ENCODE measurements at places on chromosomes 2 and 18.

DNA sequence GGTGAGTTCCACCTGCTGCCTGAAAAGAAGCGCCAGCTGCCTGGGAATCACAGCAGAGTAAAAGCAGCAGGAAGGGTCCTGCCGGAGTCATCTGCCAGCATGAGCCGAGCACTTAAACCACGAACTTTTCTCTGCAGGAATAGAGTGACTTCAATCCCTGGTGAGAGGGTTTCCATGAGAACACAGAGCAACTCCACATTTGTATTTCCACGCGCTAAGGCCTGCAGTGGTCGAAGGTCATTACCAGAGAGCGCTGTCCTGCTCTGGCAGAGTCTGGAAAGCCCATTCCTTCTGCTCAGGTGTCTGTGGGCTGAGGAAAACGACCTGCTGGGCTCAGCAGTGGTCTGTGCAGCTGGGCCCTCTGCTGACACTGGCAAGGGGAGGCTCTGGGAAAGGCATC lies 6.7 kb downstream of the PASK start:
- DNase-seq, result no peak

DNA sequence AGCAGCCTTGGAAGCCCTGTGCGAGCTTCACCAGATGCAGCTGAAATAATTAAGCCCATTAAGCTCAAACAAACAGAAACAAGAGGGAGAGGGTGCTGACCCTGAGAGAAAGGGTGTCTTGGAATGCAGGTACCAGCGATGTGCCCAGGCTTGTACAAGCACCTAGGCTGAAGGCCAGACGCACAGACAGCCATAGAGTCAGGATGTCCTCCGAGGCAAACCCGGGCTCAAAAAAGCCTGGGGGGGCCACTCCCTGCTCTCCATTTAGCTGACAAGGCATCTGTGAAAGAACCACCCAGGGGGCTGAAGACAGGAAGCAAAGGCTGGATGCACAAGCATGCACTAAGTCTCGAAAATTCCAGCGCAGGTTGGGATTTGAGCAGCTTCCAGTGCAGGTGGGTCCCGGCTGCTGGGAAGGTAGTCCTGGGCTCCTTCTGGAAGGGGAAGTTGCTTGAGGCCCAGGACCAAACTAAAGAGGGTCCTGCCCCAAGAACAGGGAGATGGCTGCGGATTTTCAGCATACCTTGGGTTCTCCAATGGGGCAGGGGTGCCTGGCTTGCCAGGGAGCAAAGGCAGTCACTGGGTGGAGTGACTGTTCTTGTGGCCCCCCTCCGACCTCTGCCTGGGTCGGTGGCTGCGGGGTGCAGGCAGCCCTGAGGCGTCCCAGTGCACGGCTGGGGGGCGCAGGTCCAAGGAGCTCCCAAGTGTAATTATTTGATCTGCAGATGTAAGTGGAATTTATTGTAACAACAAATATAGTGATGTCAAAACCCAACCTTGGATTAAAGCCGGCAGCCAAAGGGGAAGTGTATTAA lies 5.9 kb downstream of the GBX2 start:
- no peak for DNase-seq

DNA sequence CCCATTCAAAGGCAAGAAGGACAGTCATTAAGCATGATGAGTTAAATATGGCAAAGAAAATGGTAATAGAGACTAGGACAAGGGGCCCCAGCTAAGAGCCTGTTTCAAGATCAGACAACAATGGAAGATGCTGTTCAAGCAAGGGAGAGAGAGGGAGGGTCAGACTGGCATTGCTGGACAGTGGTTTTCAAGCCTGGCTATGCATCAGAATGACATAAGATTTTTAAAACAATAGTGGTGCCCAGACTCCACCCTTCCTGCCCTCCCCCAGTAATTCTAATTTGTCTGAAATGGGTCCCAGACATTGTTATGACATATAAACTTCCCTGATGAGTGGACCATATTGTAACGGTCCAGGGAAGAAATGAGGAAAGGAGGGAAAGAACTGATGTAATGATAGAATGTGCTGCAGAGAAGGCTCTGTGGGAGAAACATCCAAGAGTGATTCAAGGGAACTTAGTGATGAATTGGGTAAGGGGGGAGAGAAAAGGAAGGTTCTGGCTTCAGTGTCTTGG lies 112.9 kb upstream of the TRIB2 start:
- DNase-seq, result no peak

DNA sequence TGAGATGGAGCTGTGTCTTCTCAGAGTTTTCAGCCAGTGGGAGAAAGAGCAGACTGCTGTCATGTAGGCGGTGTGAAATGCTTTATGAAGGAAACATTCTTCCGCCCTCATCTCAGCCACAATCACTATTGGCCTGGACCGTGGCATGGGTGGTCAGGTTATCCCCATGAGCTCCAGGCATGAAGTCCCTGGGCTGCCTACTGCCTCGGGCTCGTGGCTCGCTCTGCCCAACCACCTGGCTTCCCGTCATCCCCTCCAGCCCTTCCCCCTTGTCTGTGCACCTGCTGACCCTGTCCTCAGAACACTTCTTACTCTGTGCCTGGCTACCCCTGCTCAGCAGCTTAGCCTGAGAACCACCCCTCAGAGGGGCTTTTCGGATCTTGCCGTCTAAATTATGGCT lies 15.5 kb downstream of the COLEC11 start:
- DNase-seq, result no peak

- no peak for DNase-seq
These were observed 89.9 kb downstream of the ERBB4 start for GRCh38 chr2:212448698-212449097.

DNA sequence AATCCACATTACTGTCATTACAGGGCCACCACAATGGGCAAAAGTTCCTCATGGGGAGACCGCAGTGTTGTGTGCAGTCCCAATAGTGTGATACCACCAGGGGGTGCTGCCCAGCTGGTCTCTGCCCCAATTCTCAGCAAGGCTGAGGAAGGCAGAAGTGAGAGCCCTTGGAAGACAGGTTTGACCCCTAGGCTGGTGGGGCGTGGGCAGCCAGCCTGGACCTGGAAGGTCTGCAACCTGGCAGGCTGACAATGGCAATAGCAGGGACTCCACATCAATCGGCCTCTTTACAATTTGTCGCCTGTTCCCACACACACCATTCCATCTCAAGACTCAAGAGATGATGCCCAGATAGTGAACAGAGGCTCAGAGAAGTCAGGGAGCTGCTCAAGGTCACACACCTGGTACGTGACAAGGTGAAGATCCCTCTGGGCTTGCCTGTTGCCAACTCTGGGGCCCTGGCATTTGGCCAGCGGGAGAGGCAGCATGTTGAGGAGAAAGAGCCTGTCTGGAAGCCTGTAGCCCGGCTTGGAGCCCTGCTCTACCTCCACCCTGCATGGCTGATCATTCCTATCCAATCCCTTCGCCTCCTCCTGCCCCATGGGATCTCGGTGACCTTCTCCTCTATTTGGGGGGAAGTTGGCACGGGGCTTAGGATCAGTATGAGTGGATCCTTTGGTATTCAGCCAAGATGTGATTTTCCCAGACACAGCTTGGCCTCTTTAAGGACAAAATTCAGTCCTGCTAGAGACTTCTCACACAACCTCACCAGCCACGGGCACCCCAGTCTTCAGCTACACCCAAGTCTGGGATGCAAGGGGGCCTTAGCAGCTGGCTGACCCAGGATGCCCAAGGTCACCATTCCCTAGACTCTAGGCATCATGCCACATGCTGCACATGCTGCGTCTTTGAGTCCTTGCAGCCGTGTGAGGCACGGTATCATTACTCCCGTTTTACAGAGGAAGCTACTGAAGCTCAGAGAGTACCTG lies 2.9 kb upstream of the ATOH8 start:
- peak; percentile 53 for DNase-seq

- peak; percentile 28 for DNase-seq
These were observed 884.8 kb downstream of the EPHA4 start for GRCh38 chr2:220687231-220687843.

DNA sequence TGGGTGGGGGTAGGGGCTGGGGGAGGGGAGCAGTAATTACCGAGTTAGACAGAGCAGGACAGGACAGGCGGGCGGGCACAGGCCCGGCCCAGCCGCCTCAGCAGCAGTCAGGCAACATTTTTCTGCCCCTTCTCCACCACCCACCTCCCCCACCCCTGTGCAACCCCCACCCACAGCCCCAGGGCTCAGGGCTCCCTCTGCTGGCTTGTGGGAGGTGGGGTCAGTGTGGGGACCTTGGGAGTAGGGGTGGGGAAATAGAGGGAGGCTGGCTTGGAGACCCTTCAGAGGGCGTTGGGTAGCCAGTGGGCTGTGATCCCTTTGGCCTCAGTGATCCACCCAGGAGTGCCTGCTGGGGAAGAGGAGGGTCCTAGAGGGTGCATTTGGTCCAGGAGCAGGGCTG lies 6.4 kb downstream of the WNT6 start:
- no peak for DNase-seq

DNA sequence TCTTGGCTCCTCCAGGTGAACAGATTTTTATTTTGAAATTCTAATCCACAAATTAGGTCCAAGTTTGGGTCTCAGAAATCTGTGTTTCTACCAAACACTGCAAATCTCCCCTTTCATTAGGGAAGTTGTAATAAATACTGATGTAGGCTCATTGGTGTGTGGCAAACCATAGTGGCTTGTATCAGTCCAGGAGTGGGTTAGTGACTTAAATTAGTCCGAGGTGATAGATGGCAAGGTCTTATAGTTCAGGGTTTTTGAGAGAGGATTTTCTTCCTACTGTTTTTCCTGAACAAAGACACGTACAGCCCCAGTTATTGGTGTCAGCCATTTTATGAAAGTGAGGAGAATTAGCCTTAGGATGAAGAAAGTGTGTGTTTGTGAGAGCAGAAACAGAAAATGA lies 74.6 kb downstream of the RPRM start:
- no peak for DNase-seq

- DNase-seq, result no peak
These were observed 8.3 kb downstream of the MYO1B start for GRCh38 chr2:191253476-191253875.

GRCh38 chr2:174343623-174344455 lies 9.1 kb downstream of the SP9 start:
- DNase-seq, result no peak

DNA sequence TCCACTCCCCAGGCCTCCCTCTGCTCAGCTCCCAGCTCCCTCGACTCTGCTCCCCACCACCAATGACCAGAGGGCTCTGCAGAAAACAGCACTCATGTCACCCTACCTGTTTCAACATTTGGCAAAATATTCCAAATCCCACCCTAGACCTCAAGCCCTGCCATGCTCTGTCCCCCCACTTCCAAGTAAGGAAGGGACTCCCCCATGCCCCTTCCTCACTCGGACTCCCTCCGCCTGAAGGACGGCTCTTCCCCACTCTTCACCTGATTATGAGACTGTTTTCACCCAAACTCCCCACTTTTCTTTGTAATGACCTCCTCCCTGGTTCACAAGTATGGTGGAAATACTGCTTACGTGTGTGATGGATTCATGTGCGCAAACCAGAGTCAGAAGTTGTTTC lies 208.4 kb downstream of the MGAT5 start:
- no peak for DNase-seq

- DNase-seq, result peak; percentile 90
These were observed 1.7 kb upstream of the PRKD3 start for GRCh38 chr2:37326285-37326684.

DNA sequence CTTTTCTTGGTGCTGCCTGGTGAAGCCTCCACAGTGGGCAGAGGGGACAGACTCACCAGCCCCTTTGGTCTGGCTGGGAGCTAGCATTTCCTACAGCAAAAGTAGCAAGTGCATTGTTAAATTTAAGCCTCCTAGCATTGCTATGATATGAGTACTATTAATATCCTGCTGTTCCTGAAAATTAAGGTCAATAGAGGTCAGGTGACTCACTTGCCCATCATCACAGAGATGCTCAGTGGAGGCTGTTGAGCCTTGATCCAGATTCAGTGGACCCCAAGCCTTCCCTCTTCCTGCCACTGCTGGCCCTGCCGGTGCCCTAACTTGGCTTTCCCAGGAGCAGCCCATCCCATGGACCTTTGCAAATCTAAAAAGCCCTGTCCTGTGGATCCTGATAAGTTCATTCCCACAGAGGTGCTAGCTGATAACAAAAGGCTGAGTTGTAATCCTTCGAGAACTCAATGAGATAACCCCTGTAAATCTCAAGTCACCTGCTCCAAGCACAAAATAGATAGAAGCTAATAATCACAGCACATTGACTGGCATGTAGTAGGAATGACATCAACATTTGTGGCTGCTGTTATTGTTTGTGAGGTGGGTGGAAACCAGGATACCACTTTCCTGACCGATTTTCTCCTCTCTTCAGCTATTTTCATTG lies 84.4 kb downstream of the THNSL2 start:
- DNase-seq, result no peak

DNA sequence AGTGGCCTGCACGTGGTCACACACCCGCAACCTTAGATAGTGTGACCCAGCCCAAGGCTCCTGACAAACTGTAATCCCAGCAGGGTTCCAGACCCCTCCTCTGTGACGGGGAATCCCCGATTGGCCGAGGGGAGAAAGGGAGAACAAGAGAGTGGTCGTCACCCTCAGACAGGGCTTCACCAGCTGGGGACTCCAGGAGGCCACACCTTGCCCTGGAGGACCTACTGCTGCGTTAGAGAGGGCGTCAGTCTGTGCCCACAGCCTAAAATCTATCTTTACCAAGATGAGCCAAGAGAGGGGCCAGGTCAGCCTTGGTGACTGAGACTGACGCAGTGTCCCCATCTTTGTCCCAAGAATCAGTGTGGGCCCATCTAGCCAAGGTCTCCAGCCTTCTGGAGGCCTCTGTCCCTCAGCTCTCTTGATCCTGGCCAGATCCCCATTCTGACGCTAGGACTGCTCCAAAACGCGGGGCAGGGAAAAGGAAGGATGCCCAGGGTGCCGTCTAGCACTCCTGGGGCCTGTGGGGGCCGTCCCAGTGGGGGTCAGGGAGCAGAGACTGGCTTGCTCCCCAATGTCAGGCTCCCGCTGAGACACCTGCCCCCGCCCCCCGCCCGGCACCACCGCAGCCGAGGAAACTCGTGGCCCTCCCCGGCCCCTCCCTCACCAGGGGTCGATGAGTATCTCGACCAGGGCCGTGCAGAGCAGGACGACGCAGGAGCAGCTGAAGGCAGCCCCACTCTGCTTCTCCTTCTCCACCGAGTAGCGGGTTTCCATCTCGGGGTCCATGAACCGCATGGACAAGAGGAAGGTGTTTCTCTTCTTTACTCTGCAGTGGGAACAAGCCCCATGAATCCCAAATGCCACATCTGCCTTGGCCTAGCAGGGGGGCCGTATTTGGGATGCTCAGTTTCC lies 40.9 kb downstream of the CENPO start:
- no peak for DNase-seq

- DNase-seq, result no peak
These were observed 287.4 kb upstream of the HDAC4 start for GRCh38 chr2:239688122-239688681.

- DNase-seq, result peak; percentile 26
These were observed at the start of gene GPC1 for GRCh38 chr2:240435457-240435947. Gene GPC1 (plus strand): TSS chr2:240435663. CDS start chr2:240435919, 256 bp downstream.

DNA sequence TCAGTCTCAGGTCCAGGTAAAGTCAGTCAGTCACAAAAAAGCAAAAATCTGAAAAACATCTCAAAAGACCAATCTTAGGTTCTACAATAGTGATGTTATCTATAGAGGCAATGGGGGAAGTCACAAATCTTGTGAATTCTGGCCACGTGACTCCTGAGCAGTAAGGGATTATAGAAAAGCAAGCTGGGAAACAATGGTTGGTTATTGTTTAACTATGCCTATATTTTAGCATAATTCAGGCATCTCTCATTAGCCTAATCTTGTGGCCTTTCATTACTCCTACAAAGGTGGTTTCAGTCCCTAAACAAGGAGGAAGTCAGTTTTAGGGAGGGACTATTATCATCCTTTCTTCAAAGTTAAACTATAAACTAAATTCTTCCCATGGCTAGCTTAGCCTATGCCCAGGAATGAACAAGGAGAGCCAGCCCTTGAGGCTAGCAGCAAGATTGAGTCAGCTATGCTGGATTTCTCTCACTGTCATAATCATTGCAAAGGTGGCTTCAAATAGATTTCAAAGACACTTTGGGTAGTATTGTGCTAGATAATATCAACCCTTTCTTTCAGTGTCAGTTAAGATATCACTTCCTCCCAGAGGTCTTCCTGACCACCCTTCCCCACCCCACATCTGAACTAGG lies 56.4 kb upstream of the ITGA6 start:
- DNase-seq, result peak; percentile 18
